Endothelial cell (in vitro differentiated cells): ENCODE measurements at places on chromosomes 2 and 18. TPM values are rescaled to one million over a fixed set of nuclear protein-coding genes. Genes with fewer than 3 reads are reported as not detected.

DNA sequence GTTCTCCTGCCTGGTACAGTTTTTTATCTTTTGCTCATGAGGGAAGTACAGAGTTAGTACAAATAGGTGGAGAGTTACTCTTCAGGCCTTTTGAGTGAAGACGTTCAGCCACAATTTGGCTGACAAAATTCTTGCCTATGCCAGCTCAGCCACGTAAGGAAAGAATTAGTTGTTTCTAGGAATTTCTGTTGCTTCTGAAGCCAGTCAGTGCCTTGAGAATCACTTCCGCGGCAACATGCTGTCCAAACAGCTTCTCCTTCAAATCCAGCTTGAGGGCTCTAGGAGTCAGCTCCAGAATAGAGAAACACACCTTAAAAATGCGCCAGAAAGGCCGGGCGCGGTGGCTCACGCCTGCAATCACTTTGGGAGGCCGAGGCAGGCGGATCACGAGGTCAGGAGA lies 27.5 kb downstream of the M1AP start:
- no peak overlapping the region for H3K27ac ChIP-seq
- H3K4me3 ChIP-seq: no peak overlapping the region
- no peaks in the 10 kb centered on the region for H3K27me3 ChIP-seq
- H3K36me3 ChIP-seq: no peaks in the 10 kb centered on the region

DNA sequence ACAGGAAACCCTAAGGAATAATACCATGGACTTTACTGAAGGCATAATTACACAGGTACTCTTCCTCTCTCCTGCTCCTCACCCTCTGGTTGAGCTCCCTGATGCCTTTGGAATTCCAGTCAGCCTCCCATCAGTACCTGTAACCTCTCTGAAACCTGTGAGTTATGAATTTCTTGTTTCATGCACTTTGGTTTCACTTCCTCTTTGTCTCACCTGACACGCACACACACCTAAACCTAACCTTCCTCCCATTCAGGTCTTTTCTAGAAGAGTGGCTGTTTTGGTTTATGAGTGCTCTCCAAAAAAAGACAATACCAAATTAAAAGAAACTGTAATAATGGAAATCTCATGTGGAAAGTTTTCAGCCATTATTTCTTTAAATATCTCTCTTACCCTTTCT lies 451.3 kb upstream of the VWC2L start:
- H3K27me3 ChIP-seq: no peaks in the 10 kb centered on the region
- no peak overlapping the region for H3K27ac ChIP-seq
- no peak for DNase-seq
- H3K4me3 ChIP-seq: no peak overlapping the region
- H3K36me3 ChIP-seq: no peaks in the 10 kb centered on the region

CREG2 gene
- total RNA-seq: 23.6 TPM

GRCh38 chr2:181123798-181124231 lies 143.4 kb downstream of the UBE2E3 start:
- peaks cover 3% of the 10 kb centered on the region for H3K4me1 ChIP-seq
- no peaks in the 10 kb centered on the region for H3K36me3 ChIP-seq
- no peaks in the 10 kb centered on the region for H3K27me3 ChIP-seq
- no peak for DNase-seq

TYMS gene
- total RNA-seq: 61.7 TPM

DNA sequence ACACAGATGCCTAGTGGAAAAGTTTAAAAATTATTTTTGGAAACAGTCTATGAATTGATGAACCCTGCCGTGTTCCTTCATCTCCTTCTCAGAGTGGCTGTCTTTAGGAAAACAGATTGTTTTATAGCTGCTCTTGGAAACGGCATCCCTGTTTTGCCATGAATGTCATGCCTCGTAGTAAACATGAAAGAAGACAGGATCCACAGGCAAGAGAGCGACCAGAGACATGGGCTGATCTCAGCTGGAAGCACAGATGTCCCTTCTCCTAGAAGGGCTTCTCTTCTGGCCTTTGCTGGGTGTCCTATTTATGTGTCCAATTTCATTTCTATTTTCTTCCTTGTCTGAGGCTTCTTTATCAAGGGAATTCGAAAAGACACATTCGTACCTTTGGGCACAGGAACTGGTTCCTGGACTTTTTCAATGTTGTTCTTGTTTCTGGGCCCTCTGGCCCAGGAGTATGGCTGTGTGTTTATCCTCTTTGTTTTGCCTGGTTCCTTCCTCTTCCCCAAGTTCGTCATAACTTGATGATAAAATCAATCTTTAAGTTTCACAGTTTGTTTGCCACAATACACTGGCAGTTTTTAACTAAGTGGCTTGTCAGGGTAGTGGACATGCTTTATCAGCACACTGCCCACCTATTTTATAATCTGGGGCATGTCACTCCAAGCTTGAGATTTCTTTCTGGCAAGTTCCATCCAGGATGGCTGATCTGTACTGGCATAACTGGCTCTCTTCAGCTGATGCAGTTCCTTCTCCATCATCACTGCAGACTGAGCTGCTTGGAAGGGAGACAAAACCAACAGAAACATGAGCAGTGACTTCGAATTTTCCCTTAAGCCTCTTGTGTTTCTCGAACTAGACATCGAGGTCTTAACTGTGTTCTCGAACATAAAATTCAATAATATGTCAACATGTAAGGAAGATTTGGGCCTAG lies 63.2 kb upstream of the MGAT4A start:
- H3K4me1 ChIP-seq: peaks cover 8% of the 10 kb centered on the region
- H3K27me3 ChIP-seq: no peaks in the 10 kb centered on the region
- DNase-seq: no peak
- no peak overlapping the region for H3K4me3 ChIP-seq
- no peak overlapping the region for H3K27ac ChIP-seq

CYP27C1 gene
- total RNA-seq: 6.4 TPM

DTNB gene
- 12.0 TPM for total RNA-seq
